Stimulated activated CD8-positive, alpha-beta memory T cell treated with anti-CD3 and anti-CD28 coated beads, Interleukin-4, amount 100 ng/mL, for 1 hour (primary cell): ENCODE measurements at places on chromosomes 7 and 10.

DNA sequence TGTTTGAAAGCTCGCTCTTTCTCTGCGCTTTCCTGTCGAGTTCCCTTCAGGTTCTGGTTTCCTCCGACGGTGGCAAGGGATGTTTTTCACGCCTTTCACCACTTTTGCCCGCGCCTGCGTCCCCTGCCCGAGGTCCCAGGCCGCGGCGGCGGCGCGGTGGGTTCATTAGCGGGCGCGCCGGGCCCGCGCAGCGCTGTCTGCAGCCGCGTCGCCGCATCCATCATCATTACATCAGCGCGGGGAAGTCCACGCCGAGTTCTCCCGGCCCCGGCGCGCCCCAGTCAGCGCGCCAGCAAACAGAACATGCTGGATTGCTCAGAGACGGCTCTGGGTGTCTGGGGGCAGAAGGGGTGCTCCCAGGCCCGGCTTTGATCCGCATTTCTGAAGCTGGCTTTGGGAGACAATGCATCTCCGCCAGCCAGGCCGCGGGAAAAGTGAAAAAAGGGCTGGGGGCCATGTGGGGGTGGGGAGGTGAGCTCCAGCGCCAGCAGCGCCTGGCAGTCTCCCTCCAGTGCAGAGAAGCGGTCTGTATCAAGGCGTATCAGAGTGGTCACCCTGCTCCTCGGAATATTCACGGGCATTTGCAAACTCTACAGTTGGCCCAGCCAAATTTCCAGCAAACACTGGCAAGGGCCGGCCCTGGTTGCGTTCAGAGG lies 8.9 kb downstream of the GLI3 start:
- no peak for DNase-seq

DNA sequence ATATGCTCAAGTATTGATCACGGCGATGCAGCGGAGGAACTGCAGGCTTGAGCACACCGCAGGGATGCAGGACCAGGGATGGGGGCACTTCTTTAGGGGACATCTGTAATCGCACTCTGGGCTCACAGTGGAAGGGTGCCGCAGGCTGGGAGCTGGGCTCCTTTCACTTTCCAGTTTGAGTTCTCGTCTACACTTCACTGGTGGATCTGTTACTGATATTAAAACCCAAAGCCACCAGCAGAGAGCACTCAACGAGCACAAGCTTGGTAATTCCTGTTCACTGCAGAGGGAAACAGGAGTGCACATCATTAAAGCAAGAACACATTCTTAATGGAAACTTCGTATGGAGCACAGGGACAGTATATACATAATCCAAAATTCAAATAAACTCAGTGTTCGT lies 91.3 kb downstream of the PARD3 start:
- no peak for DNase-seq

DNA sequence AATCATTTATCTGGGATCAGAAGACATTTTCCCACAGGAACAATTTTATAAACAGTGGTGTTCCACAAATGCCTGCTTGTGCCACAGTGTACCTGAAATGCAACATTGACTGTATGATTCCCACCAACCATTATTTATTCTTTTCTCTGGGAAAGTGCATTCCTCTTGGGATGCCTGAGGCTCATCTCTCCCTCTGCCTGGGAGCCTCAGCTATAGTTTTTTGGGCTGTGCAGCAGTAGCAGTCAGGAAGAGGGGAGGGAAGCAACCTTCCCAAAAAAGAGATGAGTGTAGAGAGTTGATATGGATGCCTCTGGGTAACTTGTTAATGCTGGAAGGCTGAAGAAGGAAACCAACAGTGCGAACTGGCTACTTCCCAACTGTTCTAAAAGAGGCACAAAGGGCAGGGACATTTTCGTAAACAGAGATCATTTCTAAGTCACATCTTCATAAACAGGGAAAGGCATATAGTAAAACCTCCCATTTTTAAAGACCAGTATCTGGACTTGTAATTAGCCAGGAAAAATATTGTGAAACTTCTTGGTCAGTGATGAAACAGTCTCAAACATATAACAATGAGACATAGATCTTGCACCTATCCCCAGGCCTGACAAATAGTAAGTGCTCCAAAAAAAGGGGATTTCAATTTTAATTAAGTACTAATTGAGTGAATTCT lies 1.4 kb upstream of the CALD1 start:
- no peak for DNase-seq

DNA sequence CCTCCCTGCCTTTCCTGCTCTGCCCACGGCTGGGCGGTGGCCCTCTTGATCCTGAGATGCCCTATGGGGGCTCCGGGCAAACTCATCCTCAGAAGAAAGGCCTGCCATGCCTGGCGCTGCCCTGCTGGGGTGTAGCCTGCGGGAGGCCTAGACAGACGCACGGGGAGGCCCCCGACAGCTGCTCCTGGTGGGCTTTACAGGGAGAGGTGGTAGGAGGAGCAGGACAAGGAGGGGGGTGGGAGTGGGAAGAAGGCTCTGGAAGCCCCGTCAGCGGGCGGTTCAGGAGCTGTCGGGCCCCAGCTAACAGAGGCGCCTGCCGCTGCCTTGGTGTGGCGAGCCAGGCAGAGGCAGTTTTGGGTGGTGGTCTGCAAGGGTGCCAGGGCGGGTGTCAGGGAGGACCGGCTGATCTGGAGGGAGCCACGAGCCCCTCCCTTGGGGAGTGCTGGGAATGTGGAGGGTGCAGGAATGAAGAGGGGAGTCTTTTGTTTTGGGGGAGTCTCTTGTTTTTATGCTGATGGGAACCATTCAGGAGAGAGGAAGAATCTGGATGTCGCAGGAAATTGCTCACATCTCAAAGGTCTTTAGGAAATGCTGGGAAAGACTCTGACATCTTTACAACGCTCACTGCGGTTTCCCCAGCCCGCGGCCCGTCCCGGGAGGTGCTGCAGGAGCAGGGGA lies 63.5 kb downstream of the CFAP46 start:
- no peak for DNase-seq

- no peak for DNase-seq
Measured at GRCh38 chr10:123102673-123103072, 33.1 kb upstream of the HMX3 start.

DNA sequence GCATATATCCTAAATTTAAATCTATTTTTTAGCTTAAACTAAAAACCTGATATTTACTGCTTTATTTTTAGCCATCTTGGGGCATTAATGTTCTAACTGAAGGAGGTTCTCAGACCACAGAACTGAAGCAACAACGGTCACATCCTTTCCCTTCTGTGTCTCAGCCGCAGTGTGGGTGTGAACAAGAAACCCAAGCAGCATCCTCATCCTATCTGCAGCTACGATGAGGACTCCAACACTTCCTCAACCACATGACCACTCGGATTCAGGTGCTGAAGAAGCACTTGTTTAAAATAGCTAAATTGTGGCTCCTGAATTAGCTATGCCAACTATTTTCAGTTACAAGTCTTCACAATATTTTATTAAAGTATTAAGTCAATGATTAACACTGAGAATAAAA lies 5.3 kb downstream of the ESYT2 start:
- DNase-seq, result peak; percentile 41

- DNase-seq, result no peak
Measured at GRCh38 chr7:134302120-134302519, 14.6 kb downstream of the SLC35B4 start.

DNA sequence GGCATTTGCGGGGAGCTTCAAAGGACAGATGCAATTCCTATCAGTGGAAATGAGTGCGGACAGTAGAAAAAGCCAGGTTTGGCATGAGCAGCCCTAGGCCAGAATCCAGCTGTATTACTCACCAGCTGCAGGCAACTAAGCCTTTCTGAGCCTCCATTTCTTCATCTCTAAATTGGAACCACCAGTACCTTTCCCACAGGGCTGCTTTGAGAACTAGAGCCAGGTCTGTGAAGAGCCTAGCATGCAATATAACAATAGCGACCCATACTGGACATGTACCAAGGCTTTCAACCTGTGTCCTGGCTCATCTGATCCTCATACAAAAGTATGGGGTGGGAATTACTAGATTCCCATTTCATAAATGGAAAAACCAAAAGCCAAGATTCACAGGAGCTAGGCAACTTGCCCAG lies 101.0 kb downstream of the GSAP start:
- no peak for DNase-seq

GRCh38 chr7:106597014-106597413 lies 63.9 kb downstream of the CCDC71L start:
- DNase-seq, result no peak

GRCh38 chr7:141073173-141073640 lies 657 bp upstream of the TMEM178B start:
- no peak for DNase-seq

DNA sequence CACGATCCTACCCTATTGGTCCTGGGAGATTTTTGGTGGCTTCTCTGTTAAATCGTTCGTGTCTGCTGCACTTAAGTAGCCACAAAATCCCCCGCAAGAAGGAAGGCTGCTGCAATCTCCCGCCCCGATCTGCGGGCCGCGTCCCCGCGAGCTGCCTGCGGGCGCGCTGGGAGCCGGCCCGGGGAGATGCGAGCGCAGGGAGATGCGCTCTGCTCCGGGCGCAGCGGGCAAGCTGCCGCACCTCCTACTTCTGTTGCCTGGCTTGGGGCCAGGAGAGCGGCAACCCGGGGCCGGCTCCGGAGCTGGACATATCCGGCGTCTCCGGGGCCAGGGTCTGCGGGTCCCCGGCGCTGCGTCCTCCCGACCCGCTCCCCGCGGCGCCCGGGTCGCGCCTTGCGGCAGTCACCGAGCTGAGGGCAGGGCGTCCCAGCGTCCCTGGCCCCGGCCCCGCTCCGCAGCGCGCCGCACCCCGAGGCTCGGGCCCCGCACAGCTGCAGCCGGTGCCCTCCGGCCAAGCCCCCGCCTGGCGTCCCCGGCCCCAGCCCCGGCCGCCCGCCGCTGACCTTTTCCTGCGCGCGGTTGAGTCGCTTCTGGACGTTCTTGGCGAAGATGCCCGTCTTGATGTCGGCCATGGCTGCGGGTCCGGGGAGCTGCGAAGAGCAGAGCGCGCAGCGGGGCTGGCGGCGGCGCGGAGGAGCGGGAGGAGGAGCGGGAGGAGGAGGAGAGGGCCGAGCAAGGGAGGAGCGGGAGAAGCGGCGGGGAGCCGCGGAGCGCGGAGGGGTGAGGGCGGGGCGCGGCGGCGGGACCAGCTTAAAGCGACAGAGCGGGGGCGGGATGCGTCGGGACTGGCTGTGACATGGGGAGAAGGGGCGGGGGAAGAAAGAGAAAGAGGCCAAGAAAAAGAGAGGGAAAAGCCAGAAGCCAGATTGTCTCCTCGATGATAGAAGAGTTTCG lies at the start of gene AMPH:
Gene AMPH (minus strand): TSS at position 654 of the 954 bp plus-strand sequence. CDS start 22 bp downstream, at position 632.
- no peak for DNase-seq

- DNase-seq, result no peak
Measured at GRCh38 chr7:66617295-66617694, 11.4 kb upstream of the KCTD7 start.

DNA sequence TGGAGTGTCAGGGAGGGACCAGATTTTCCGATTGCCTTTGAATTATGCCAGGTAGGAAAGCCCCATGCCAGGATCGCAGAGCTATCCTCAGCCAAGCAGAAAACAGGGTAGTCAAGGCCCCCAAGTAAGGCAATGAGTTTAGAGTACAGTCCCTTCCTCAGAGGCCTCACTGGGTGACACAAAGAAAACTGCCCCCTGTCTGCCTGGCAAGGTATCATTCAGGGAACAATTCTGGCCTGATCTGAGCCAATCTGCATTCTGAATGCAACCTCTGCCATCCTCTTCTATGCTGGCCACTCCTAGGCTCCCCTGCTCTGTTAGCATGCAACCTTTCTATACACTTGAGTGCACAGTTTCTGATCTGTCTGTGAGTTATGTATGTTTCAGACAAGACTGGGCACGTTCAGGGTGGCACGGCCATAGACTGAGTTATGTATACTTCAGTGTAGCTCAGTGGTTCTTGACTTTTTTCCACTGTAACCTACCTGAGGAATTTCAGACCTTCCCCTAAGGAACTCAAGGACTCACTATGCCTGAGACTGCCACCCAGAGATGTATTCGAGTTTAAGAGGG lies 336.8 kb downstream of the PLXNA4 start:
- DNase-seq, result no peak

GRCh38 chr10:11588873-11589574 lies 22.4 kb downstream of the USP6NL start:
- no peak for DNase-seq

DNA sequence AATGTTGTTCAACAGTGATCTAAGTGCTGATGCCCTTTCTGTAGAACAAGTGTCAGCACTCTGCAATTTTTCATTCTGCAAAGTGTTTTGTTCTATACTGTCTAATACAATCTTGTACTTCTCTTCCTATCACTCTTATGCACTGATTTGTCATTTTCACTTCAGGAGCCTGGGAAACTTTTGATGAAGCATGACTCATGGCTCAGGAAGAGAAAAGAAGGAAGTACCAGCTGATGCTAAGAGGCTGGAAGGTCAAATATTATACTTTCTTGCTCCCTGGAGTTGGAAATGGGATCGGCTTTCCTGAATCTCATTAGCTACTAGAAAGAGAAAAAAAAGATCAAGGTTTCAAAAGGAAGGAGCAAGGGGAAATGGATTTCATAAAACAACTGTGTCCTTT lies 45.8 kb downstream of the DGKI start:
- no peak for DNase-seq

DNA sequence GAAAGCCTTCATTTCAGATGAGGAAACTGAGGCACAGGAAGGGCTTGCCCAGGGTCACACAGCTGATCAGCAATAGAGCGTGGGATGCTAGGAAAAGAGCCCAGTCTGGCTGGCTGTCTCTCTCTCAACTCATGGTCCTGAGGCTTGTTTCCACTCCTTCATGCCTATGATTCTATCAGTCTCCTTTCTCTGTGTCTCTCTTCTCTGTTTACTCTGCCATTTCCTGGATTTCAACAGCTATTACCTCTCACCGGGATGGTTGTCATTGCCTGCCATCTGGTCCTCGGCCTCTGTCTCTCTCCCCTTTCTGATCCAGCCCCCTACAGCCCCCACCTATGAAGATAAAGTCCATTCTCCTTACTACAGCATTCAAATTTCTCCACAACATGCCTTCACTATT lies 93.3 kb upstream of the AGBL3 start:
- DNase-seq, result no peak

- DNase-seq, result no peak
Measured at GRCh38 chr7:93838966-93839365, 51.6 kb downstream of the TFPI2 start.

DNA sequence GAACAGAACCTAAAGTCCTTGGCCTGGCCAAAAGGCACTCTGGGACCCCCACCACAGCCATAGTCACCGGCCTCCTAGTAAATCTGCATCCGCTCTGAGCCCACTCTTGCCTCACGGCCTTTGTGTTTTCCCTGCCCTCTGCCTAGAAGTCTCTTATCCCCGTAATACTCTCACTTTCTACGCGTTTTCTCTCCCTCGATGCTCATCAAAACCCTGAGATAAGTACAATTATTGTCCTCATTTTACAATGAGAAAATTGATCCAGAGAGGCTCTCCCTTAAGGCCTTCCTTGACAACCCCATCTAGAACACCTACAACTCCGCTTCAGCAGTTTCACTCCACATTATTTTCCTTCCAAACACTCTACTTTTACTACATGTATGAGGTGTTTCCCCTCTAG lies 1.5 kb upstream of the SFXN4 start:
- no peak for DNase-seq

- no peak for DNase-seq
Measured at GRCh38 chr7:102063690-102064180, 222.9 kb upstream of the SH2B2 start.

GRCh38 chr7:74622228-74622749 lies 35.2 kb upstream of the GTF2I start:
- DNase-seq, result no peak
